DMS79 treated with DMSO at 0.1 percent for 48 hours (cell line): ENCODE measurements at places on chromosomes 2 and 18.

GRCh38 chr2:133421516-133422324 lies 146.5 kb downstream of the NCKAP5 start:
- no peak for DNase-seq

DNA sequence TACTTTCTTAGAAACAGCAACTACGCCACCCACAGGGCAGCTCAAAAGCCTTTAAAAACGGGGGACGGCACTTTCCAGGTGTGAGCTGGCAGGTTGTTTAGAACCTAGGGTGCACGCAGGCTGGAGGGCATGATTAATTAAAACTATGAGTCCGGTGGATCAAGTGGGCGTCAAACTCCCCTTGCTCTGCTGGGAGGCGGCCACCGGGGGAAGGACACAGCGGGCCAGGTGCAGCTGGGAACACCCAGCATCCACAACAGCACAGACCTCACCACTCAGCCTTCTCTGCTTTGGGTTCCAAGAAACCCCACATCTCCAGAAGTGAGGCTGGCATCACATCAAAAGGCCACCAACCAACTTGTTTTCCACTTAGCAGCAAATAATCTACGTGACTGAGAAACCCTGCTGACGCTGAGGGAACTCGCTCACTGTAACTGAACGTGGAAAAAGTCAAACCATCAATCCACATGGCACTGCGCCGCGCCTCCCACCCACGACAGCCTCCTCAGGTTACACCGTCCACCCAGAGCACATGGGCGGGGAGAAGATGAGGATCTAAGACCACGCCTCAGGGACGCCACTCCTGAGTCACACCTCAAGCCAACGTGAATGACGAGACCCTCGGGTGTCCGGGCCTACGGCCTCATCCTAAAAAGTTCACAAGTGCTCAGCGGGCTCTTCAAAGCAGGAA lies 118.2 kb downstream of the ZNF516 start:
- no peak for DNase-seq

DNA sequence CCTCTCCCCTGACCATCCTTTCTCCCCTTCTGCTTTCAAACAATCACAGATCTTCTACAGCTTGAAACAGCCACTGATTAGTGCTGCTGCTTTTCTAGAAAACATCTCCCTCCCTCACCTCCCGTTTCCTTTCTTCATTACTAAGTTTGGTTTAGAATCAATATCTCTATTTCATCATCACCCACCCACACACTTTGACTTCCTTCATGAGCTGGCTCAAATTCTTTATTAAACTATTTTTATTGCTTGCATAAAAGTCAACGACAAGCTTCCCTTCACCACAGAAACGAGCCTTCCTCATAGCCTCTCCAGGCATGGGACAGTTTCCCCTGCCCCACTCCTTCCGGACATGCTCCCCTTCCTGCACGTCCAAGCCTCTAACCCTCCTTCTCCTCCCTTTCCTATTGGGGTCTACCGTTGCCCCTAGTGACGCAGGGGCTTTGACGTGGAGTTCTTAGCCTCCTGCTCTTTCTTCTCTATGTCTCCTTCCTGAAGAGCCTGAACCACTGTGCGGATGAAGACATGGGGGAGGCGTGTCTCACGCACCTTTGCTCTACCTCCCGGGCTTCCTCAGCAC lies 172.0 kb downstream of the AFF3 start:
- no peak for DNase-seq

- no peak for DNase-seq
Observed at GRCh38 chr2:25380023-25380422, 38.3 kb upstream of the DNMT3A start.

DNA sequence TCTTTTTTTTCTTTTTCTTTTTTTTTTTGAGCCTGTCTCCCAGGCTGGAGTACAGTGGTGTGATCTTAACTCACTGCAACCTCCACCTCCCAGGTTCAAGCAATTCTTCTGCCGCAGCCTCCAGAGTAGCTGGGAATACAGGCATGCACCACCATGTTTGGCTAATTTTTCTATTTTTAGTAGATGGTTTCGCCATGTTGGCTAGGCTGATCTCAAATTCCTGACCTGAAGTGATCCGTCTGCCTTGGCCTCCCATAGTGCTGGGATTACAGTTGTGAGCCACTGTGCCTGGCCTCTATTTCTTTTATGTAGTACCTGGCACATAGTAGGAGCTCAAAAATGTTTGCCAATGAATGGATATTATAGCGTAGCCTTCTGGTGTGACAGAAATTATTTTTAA lies 6.8 kb upstream of the CFLAR start:
- DNase-seq: no peak

- DNase-seq: no peak
Observed at GRCh38 chr2:229761663-229762062, 47.3 kb upstream of the DNER start.

- no peak for DNase-seq
Observed at GRCh38 chr2:238872628-238873380, 24.9 kb downstream of the TWIST2 start.
